ENCODE measurements at places on chromosomes 11 and 22. TPM values are rescaled to one million over a fixed set of nuclear protein-coding genes. Genes with fewer than 3 reads are reported as not detected.

Gene OR5B21
- not detected for total RNA-seq

Gene PRAME
- 0.14 TPM for total RNA-seq

Gene C11orf87
- total RNA-seq, result not detected

Gene CASP1
- total RNA-seq, result 32.0 TPM

Gene ZNF195
- 12.3 TPM for total RNA-seq

Gene DNAJB7
- not detected for total RNA-seq

Gene SHISAL1
- 0.57 TPM for total RNA-seq

Gene CD6
- total RNA-seq, result not detected

Gene PANX2
- total RNA-seq, result 0.86 TPM

Gene KLHDC7B
- not detected for total RNA-seq

Gene AGBL2
- total RNA-seq, result 4.4 TPM

Gene OR51B5
- 0.57 TPM for total RNA-seq

Gene IL17REL
- not detected for total RNA-seq

Gene ATP6V1E1
- 122 TPM for total RNA-seq

Gene KRTAP5-9
- not detected for total RNA-seq

Gene UCP3
- total RNA-seq, result 0.72 TPM

Gene OR52I1
- not detected for total RNA-seq

Gene TEX54
- total RNA-seq, result not detected

Gene A4GALT
- total RNA-seq, result 16.6 TPM

Gene FOLH1
- total RNA-seq, result 0.29 TPM

Gene VPREB1
- total RNA-seq, result not detected

Gene PKNOX2
- total RNA-seq, result 2.8 TPM

Gene FOLR3
- total RNA-seq, result not detected

Gene GPR83
- not detected for total RNA-seq

Gene SMARCB1
- 94.8 TPM for total RNA-seq

Gene CNGA4
- total RNA-seq, result not detected

Gene MUC5B
- total RNA-seq, result not detected

Gene ANO1
- total RNA-seq, result not detected

Gene PICALM
- 245 TPM for total RNA-seq

Gene OR4A47
- not detected for total RNA-seq

Gene HPX
- 0.14 TPM for total RNA-seq

Gene PATE2
- total RNA-seq, result not detected

Gene CCDC87
- 0.29 TPM for total RNA-seq

Gene TBX10
- total RNA-seq, result not detected

Gene SCGB1D4
- not detected for total RNA-seq

Gene FBLN1
- 278 TPM for total RNA-seq

Gene MRGPRX3
- total RNA-seq, result 0.14 TPM

Gene SUN2
- total RNA-seq, result 65.9 TPM

Gene ANO9
- not detected for total RNA-seq

Gene CEP126
- 0.66 TPM for total RNA-seq

Gene CYTH4
- total RNA-seq, result not detected

Gene ACTN3
- total RNA-seq, result not detected

Gene GSTT2B
- total RNA-seq, result 12.3 TPM

Measured in placental pericyte (primary cell).